ENCODE measurements at places on chromosomes 16 and 17. TPM values are rescaled to one million over a fixed set of nuclear protein-coding genes. Genes with fewer than 3 reads are reported as not detected.
A peak's percentile ranks its signal among the peaks of the same experiment; 100 is the strongest.

C17orf50 gene
- not detected for total RNA-seq

CCL2 gene
- 26.2 TPM for total RNA-seq

FBXO39 gene
- total RNA-seq = 0.31 TPM

CA7 gene
- total RNA-seq = not detected

NPIPA5 gene
- not detected for total RNA-seq

PYY gene
- not detected for total RNA-seq

ESRP2 gene
- total RNA-seq = 0.45 TPM

TMEM220 gene
- total RNA-seq = 0.12 TPM

DNA sequence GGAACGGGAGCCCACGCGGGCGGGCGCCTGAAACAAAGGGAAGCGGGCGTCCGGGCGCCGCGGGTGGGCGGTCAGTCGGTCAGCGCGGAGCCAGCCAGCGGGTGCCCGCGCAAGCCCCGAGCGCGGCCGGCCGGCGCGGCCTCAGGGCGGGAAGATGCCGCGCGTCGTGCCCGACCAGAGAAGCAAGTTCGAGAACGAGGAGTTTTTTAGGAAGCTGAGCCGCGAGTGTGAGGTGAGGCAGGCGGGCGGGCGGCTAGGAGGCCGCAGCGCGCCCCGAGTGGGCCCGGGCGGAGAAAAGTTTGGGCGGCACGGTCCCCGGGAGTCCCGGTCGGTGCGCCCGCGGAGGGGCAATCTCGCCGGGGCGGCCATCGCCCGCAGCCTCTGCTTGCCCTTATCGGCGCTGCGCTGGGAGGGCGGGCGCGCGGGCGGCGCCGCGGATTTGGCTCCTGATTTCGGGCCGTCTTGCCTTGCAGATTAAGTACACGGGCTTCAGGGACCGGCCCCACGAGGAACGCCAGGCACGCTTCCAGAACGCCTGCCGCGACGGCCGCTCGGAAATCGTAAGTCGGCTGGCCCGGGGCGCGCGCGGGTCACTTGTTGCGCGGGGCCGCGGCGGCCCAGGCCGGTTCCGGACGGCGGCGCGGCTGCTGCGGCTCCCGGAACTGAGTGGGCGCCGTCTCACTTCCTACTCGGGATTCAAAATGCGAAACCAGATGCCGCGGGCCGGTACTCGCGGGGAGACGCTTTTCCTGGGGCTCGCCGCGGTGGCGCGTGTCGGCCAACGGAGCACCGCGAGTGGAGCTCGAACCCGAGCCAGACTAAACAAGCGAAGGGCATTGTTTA is 526 bp downstream of the CBFB start:
- no peak for DNase-seq

GRCh38 chr17:21474815-21475214 is 98.7 kb downstream of the KCNJ12 start:
- no peak for DNase-seq

GRCh38 chr17:73976147-73976546 is 227.3 kb upstream of the RPL38 start:
- DNase-seq = no peak

DNA sequence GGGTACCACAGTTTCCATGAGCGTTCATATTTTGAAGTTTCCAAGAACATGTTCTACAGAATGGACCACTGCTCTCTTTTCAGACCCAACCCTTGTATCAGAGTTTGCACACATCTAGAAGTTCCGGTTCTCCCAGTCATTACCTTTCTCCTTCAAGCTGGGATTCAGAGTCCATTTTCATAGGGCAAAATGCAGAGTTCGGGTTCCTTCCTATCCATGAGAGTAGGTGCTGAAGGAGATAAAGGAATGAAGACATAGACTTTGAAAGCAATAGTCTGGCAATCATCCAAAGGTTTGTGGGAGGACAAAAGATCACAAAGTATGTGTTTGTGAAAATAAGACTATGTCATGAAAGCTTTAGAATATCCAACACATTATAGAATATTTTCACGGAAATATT is 699.6 kb downstream of the MAF start:
- DNase-seq = no peak

- no peak for DNase-seq
Observed at GRCh38 chr17:65057531-65058090, 1.1 kb upstream of the GNA13 start.

DNA sequence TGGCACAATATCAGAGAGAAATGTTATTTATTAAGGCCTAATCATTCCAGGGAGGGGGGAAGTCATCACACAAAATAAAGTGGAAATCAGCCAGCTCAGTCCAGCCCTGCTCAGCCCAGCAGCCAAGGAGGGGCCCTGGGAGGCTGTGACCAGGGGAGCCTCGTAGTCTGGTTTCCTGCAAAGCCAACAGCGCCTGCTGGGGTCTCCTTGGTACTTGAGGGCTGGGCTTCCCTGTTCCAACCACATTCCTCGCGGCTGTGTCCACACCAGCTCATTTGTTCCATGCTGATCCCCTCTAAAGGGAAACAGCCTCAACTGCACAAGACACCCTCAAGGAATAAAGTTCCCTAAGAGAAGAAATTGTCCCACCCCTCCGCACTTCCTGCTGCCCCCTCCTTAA is 154.0 kb downstream of the TMEM132E start:
- DNase-seq = no peak

DNA sequence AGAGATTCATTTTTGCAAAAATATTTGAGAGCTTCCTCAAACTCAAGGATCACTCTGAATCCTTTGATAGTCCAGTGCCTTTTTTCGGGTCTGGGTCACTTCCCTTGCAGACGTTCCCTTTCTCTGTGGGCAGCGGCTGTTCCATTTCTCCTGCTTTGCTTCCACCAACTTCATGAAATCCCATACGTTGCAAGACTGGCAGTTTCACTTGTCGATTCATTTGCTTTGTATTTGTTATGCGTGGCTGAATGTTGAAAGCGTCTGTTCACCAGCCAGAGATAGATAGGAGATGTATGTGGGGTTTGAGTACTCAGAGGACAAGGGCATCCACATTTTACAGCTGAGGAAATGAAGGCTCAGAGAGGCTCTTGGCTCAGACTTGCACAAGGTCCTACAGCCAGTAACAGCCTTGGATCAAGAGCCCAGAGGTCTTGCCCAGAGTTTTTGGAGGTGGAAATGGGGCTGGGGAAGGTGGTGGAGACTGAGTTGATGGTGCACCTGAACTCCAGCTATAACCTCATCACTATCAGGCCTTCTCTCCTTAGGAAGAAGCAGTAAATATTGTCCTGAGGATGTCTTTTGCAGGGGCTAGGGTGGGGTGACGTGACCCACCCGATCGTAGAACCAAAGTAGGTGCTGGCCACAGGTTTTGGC is 1.3 kb upstream of the CCDC102A start:
- DNase-seq = no peak

DNA sequence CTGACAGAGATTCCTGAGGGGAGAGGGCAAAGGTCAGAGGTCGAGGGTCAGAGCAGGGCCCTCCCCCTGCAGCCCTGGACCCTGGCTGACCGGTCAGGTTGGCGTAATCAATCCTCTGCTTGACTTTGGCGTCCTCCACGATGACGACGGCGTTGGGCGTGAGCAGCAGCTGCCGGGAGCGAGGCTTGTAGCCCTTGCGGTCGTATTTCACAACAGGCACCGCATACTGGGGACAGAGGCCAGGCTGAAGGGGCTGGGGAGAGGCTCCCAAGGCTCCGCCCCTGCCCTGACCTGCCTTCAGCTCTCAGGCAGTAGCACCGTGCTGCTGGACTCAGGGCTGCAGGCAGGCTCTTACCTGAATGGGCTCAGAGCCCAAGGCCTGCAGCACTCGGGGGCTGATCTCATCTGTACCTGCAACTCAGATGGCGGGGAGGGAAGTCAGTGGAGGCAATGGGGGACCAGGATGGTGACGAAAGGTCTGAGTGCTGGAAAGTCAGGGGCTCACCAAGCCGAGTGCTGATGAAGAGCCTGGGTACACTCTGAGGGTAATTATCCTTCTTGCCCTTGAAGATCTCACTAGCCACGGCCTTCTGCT is 12.0 kb upstream of the CRK start:
- no peak for DNase-seq

- DNase-seq = no peak
Observed at GRCh38 chr16:2818272-2818876, 1.3 kb downstream of the PRSS21 start.

GRCh38 chr17:10702574-10702973 is 5.2 kb downstream of the ADPRM start:
- no peak for DNase-seq

- DNase-seq = no peak
Observed at GRCh38 chr16:54952195-54952594, 21.5 kb downstream of the IRX5 start.

DNA sequence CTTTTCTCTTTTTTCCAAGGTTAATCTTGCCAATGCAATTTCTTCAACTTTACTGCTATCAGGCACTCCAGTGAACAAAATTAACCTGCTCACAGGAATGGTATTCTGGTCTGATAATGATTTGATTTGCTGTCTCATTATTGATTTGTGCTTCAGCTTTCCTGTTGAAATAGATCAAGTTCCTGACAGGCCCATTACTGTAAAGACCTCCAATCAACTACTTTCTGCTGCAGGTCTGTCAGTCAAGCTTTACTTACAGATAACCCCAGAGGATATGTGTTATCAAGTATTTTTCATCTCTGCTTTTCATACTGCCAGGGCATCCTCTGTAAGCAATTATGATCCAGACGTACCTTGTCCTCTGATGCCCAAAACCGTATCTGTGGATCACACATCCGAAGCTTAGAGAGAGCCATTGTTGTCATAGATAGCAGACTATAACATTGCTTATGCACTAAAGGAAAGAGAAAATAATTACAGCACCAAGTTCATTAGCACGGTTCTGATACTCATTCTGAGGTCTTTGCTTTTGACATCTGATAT is 215.6 kb downstream of the PHKB start:
- DNase-seq = no peak

- DNase-seq = no peak
Observed at GRCh38 chr16:46850619-46851555, 19.9 kb upstream of the C16orf87 start.

- no peak for DNase-seq
Observed at GRCh38 chr17:67682196-67682595, 35.5 kb upstream of the NOL11 start.

GRCh38 chr17:1942066-1942365 is 83.1 kb downstream of the RTN4RL1 start:
- DNase-seq = no peak

DNA sequence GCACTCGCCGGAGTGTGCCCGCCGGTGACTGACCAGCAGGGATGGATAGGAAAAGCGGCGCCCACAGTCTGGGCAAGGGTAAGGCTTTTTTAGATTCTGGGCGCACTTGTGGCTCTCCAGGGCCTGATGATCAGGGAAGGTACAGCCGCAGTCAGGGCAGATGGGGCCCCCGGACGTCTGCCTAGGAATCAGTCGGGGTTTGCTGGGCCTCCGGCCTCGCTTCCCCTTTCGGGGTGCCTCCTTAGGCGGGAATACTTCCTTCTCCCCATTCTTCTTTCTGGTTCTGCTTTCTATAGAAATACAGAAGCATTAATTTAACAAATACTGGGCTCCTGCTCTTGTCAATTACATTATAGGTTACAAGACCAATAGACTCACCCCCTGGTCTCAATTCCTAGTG is 5.0 kb downstream of the ZNF689 start:
- DNase-seq = no peak

- DNase-seq = peak; percentile 39
Observed at GRCh38 chr16:89192956-89193575, 7.3 kb downstream of the SLC22A31 start.

DNA sequence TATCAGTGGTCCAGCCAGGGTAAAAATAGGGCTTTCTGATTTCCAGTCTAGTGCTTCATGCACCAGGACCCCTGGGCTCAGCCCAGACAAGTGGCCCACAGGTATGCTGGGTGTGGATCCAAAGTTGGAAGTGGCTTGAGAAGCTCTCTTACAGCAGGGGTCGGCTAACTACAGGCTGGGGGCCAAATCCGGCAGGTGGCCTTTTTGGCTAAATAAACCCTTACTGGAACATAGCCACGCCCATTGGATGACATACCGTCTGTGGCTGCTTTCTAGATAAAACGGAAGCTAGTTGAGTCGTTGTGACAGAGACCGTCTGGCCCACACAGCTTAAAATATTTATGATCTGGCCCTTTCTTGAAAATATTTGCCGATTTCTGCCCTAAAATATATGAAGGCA is 119.0 kb upstream of the CDC42EP4 start:
- peak; percentile 58 for DNase-seq

GRCh38 chr17:83009414-83010205 is 69.8 kb upstream of the METRNL start:
- no peak for DNase-seq

- DNase-seq = peak; percentile 96
Observed at GRCh38 chr17:8153957-8154607, 1.9 kb upstream of the PER1 start.

DNA sequence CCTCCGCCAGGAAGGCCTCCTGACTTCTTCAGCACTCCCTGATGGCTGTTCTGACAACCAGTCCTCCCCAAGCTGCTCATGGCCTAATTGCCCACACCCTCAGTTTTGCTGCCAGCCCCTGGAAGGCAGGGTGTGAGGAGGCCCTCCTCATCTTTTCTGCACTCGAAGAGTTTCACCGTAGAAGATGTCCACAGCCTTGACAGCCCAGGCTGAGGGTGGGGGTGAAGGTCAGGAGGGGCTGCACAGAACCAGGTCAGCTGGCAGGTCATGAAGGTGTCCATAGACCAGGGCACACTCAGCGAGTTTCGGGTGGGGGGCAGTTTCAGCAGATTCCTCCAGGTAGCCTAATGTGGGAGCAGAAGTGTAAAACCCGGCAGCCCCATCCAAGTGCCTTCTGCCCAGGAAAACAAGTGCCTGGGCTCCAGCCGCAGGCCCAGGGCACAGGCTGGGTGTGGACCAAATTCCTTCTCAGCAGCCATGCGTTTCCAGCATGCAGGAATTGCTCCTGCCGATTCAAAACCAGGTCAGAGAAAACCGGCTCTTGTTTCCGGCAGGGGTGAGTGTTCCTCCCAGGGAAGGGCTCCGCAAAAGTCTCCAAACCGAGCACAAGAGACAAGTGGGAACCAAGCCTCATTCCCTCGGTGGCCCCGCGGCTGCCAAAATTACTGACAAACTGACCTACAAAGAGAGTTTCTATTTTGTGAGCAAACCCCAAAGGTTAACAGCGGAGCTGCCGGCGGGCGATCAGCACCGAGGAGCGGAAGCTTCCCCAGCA is 228.8 kb downstream of the C16orf78 start:
- no peak for DNase-seq

- DNase-seq = no peak
Observed at GRCh38 chr17:56305007-56305406, 151.7 kb downstream of the ANKFN1 start.

DNA sequence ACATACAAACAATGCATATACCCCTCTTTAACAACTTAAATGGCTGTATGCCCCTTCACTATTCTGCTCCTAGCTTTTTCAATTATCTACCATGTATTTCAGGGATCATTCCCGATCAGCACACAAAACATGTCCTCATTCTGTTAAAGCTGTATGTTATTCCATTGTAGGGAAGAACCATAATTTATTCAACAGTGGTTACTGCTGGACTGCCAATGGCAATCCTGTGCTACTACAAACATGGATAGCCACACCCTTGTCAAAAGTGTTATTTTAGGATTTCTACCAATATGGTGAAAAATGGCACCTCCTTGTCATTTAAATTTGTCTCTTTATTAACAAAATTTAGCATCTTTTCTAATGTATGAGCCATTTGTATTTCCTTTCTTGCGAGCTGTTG is 85.1 kb upstream of the BCAR1 start:
- DNase-seq = no peak

Data from A172 (cell line).